OCI-LY7 (cell line): ENCODE measurements at places on chromosomes 13 and 19.

GRCh38 chr13:72457151-72457550 is 270.3 kb downstream of the MZT1 start:
- DNase-seq, result no peak

DNA sequence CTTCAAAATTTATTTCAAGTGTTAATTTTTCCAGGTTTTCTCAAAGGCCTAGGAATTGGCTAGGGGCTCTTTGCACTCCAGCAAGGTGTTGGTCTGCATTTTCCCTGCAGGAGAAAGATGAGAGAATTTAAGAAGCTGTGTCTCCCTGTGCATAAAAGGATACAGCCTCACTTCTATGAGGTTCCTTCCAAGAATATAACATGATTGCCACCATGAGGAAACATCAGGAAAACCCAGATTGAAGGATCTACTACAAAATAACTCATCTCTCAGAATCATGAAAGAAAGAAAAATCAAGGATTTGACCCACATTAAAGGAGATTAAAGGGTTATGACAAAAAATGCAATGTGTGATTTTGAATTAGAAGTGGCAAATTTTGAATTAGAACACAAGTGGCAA is 69.9 kb downstream of the RUBCNL start:
- no peak for DNase-seq

GRCh38 chr19:39845584-39845932 is 621 bp downstream of the FBL start:
- DNase-seq, result peak; percentile 33

GRCh38 chr19:4516199-4516938 is 1.9 kb downstream of the PLIN4 start:
- DNase-seq, result no peak

GRCh38 chr13:26340807-26341206 is 86.9 kb downstream of the CDK8 start:
- DNase-seq, result no peak

DNA sequence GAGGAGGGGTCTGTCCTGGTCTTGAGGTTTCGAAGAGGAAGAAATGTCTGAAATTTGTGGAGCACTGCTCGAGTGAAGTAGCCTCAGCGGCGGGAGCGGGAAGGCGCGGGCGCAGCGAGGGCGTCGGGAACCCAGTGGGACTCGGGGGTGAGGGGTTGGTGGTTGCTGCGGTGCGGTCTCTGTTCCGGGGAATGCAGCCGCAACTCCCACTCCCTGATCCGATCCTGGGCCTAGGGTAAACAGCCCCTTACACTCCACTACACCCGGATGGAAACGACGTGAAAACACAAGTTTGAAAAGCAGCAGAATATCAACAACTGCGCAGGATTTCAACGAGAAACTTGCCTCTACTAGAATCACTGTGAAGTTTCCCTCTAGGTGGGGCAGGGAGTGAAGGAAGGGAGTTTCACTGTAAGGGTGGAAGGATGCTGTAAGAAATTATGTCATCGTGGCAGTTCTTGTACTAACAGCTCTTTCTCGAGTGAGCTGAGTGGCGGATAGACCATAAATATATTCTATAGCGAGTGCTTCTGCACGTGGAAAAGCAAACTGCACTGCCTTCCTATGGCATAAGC is 2.0 kb upstream of the KLF12 start:
- DNase-seq, result peak; percentile 36

DNA sequence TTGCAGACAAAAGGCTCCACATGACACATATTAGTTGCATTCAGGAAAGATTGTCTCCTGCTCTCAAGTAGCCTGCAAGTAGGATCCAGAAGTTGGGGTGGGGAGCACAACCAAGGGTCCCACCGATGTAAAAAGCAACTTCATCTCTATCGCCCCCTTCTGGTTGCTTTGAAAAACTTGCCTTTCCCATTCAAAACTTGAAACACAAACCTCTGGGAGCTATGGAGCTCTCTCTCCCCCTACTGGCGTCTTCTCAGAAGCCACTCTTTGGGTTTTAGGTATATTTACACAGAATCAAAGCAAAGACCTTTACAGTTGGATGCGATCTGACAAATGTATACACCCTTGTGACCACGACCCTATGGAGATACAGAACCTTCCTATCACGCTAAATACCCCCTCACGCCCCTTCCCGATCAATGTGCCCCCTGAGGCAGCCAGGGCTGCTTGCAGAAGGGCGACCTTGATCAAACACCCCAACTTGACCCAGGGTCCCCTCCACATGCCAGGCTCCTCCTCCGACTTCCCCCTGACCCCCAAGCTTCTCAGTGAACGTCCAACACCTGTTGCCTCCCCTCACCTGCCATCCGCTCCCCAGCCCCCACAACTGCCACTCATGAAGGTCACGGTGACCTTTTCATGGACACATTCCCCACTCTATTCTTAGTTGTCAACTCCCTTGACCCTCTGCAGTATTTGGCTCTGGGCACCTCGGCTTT is 10.1 kb downstream of the NOSIP start:
- peak; percentile 92 for DNase-seq

GRCh38 chr13:97435794-97436193 is 1.8 kb downstream of the RAP2A start:
- peak; percentile 2 for DNase-seq

- no peak for DNase-seq
Observed at GRCh38 chr19:40616941-40617340, 15.8 kb downstream of the LTBP4 start.

DNA sequence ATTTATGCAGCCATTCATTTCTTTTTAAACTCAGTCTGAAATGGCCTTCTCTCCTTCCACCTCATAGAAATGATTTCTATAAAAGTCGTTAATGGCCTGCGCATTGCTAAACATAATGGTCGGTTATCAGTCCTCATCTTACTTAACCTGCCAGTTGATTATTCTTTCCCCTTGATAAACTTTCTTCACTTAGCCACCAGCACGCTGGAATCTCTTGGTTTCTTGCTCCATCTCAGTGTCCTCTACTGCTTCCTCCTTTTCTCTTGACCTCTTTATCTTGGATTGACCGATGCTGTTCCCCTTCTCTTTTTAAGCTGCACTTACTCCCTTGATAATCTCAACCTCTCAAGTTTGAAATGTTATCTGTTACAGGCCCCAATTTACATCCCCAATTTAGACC is 12.2 kb upstream of the CLC start:
- no peak for DNase-seq

- no peak for DNase-seq
Observed at GRCh38 chr13:24605923-24606372, 74.3 kb upstream of the ATP12A start.

- DNase-seq, result no peak
Observed at GRCh38 chr13:114080739-114081561, 51.5 kb downstream of the RASA3 start.
